ENCODE measurements at places on chromosomes 7 and 10.

DNA sequence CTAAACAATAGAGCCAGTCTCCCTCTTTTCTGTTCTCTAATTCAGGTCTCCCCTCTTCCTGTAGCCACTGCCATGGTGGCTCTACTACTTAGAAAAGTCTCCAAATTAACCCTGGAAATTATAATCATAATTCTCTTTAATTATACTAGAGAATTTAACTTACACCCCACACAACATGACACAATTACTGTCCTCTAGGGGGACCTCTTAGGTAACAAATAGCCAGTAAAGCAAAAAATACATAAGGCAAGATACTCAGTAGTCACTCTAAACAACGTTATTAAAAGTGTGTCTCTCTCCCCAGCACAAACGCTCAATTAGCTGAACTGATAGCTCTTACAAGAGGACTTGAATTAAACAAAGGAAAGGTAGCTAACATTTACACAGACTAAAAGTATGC lies 44.3 kb upstream of the ZNF107 start:
- DNase-seq: no peak

DNA sequence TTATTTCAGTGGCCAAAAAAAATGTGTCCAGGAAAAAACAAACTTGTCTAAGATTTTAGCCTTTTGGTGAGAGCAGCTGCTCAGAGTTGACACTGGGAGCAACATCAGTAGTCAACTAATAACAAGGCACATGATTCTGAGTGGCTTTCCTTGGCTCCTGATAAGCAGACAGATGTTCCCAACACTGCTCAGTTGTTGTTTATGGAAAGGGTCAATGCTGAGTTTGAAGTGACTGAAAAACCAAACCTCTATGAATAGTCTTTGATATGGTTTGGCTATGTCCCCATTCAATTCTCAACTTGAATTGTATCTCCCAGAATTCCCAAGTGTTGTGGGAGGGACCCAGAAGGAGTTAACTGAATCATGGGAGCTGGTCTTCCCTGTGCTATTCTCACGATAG lies 12.3 kb downstream of the DYDC1 start:
- DNase-seq: no peak

- no peak for DNase-seq
These were observed 107.3 kb downstream of the PRPF18 start for GRCh38 chr10:13693783-13694700.

DNA sequence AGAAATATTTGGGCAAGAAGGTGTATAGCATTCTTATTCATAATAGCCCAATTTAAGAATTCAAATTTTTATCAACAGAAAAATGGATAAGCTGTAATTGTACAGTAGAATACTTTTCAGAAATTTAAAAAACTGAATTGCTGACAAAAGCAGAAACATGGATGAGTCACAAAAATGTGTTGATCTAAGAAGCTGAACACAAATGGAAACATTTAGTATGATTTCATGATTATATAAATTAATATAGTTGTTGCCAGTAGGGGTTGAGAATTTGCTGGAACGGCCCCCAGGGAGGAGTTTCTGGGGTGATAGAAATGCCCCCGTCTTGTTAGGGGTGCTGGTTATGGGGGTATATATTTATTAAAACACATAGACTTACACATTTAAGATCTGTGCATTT lies 179.1 kb downstream of the KLF6 start:
- no peak for DNase-seq

DNA sequence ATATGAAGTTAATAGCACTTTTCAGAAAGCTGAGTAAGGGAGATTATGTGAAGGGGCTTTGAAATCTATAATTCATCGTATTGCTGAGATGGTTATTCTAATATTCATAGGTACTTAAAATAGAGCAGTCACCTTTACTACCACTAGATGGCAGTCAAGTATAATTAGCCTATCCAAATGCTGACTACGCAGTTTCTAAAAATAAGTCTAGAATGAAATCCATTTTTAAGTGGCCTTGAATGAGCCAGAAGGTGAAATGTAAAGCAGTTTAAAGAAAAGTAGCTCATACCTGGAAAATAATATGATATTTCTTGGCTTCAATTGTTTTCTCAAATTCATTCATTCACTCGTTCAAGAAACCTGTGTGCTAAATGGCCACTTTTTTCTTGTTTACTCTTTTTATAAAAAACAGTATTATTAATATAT lies 1277.1 kb downstream of the GATA3 start:
- peak; percentile 16 for DNase-seq

Measured in AG04450 (cell line).